ENCODE measurements at places on chromosomes 12 and 14.

DNA sequence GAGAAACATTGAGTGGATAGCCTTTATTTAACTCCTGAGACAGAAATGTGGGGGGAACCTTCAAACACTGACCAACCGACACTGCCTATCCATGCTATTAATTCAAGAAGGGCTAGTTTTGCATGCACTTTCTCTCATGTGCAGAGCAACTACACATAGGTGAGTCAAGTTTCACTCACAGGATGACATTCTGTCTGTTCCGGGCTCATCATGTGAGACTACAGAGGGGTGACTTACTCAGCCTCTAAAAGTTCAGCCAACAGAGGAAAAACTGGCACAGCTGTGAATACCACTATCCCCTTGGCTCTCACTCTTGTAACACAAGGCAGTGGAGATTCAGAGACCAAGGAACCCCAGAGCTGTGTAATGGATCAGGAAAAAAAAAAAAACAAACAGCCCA lies 13.3 kb downstream of the BEST3 start:
- DNase-seq = no peak

DNA sequence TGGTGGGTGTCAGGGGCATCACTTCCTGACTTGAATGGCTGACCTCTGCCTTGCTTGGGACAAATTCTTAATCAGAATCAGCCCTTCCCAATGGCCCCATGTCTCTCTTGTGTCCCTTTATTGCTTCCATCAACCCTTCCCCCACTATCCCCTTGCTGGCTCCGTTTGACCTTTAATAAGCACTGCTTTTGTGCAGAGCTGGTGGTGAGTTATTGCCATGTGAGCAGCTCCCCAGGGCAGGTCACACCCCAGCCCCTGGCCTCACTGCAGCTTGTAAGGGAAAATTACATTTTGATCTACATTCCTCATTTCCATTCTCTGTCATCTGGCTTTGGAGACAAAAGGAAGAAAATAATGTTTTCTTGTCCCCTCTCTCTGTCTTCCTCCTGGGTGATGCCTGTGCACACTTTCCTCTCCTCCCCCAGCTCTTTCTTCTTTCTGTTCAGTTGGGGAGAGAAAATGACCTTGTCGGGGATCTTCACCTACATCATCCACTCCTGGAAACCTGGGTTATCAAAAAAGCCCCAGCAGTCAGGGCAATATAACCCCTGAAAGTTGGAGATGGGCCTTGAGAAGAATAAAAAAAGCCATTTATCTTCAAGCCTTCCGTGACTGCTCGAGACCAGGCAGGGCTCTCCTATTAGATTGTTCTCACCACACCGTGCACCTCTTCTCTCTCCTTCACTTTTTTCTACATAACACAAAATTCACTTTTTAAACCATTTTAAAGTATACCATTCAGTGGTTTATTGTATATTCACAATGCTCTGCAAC lies 100.4 kb upstream of the SRRM4 start:
- no peak for DNase-seq

DNA sequence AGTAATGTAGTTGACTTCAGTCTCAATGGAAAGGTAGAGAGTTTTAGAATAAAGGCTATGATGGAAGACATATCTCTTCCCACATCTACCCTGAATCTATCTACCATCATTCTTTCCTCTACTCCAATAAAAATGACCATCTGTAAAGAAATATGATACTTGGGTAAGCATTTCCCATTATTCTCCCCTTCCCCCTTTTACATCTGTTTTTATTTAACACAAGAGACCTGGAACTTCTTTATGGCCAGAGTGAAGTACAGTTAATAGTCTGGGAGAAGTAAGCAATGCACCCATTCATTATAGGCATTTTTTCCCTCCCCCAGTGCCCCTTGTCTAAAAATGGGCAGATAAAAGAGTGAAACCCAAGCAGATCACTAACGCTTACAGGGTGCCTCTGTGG lies 6.5 kb downstream of the TPH2 start:
- no peak for DNase-seq

DNA sequence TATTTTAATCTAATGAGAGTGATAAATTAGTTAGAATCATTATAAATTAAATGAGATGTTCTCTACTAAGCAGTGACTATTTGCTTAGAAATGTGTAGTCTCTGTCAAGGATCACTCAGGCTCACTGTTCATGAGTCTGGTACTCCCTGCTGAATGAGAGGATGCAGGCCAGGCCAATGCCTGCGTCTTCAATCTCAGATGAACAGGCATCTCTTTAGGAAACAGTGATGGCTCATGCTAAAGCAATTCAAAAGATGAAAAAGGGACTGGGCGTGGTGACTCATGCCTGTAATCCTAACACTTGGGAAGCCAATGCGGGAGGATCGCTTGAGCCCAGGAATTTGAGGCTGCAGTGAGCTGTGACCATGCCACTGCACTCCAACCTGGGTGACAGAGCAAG lies 106.8 kb downstream of the ZFC3H1 start:
- DNase-seq = no peak

- DNase-seq = no peak
These were observed 152.4 kb upstream of the PWP1 start for GRCh38 chr12:107533218-107533617.

- DNase-seq = no peak
These were observed 51.1 kb downstream of the MIS18BP1 start for GRCh38 chr14:45201905-45202304.

- DNase-seq = no peak
These were observed 15.8 kb downstream of the NOC4L start for GRCh38 chr12:132160016-132160415.

- DNase-seq = no peak
These were observed 822 bp upstream of the SOX5 start for GRCh38 chr12:23950210-23950774.

DNA sequence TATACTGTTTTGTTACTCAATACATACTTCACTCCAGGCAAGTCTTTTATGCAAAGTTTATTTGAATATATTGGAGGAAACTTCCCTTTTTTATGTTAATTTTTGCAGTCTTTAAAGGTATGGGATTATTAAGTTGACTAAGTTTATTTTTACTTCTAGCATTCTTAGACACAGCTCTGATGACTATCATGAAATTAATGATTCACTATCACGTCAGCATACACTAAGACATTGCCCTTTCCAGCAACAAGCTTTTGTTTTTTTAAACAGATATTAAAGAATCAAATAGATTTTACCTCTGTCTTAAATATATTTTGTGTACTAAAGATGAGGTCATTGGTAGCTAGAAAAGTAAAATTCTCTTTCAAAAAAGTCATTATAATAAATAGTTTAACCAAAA lies 52.1 kb downstream of the DERA start:
- no peak for DNase-seq

DNA sequence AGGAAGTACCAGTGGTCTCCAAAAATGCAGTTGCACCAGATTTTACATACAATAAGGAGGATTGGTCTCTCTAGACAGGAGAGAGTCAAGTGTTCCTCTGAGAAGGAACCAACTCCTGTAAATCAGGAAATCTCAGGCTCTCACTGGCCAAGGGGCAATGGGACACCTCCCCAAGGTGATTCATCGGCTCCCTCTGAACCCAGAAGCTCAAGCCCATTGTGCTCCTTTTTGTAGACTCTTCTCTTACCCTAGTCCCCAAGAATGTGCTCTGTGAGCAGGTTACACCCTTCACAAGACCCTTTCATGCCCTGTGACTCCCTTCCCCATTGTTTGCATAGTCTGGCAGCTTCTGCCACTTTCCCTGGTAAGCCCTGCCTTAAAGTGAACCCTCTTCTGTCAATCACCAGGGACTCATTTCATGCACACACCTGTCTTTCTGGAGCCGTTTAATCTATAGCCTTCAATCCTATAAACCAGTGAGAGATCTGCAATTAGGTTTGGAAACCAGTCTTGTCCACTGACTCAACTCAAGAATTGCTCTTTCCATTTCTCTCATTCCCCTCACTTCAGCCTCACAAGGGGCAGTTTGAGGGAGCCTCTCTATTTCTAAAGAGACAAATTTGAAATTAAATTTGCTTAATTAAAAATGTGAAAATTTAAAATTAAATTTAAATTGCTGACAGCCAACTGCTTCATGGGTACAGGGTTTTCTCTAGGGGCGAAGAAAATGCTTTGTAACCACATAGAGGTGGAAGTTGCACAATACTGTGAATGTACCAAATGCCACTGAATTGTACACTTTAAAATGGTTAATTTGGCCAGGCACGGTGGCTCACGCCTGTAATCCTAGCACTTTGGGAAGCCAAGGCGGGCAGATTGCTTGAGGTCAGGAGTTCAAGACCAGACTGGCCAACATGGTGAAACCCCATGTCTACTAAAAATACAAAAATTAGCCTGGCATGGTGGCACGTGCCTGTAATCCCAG lies 38.3 kb upstream of the LTA4H start:
- DNase-seq = no peak

- DNase-seq = no peak
These were observed 6.3 kb downstream of the NUAK1 start for GRCh38 chr12:106132175-106133135.

DNA sequence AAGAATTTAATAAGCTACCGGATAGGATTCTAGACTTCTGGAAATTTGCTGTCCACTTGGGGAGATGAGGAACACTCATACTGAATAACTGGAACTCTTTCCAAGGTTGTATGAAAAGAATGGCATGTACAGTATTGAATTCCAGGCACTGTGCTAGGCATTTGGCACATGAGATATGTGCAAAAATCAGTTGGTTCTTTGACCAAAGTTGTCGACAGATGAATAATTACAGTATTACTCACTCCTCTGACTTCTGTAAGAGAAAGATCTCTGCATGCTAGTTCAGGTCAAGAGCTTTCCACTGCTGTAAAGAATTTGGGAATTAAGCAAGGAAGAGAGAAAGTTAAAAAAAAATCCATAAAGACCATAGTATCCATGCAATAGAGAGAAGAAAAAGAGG lies 764.7 kb downstream of the BCL11B start:
- DNase-seq = no peak

DNA sequence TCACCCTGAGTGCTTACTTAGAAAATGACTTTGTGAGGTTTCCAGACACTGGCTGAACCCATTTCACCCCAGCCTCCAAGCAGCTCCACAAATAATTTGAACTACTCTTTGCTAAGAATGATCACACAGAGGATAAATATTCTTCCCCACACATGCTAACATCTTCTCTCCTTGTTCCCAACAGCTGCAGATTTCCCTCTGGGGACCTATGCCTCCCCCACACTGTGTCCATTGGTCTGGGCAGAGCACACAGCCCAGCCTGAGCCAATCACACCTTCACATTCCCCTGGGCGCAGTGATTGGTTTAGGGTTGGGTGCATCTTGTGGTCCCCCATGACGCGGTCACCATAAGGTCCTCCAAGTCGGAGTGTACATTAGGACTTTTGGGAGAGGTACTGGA lies 6.9 kb downstream of the SDR9C7 start:
- no peak for DNase-seq

- DNase-seq = no peak
These were observed 7.8 kb downstream of the HCFC2 start for GRCh38 chr12:104072099-104072498.

DNA sequence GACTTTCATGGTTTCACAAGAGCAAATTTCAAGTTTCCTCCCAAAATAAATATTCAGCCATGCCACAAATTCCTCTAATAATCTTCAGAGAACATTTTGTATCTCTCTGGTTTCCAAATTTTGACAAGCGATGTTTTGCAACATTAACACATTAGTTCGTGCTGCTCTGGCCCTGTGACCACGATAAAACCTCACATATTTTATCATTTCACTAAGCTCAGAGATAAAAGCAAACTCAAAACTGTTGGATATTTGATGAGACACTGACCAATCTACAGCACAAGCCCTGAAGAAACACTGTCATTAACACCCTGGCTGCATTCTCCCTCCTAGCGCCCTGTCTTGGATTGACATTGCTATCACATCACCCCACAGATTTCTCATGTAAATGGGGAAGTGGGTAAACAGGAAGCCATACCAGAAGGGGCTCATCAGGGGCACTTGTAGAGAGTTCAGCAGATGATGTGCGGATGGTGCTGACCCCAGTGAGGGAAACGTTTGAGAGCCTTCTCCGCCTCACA lies 264.3 kb downstream of the PRKD1 start:
- no peak for DNase-seq

DNA sequence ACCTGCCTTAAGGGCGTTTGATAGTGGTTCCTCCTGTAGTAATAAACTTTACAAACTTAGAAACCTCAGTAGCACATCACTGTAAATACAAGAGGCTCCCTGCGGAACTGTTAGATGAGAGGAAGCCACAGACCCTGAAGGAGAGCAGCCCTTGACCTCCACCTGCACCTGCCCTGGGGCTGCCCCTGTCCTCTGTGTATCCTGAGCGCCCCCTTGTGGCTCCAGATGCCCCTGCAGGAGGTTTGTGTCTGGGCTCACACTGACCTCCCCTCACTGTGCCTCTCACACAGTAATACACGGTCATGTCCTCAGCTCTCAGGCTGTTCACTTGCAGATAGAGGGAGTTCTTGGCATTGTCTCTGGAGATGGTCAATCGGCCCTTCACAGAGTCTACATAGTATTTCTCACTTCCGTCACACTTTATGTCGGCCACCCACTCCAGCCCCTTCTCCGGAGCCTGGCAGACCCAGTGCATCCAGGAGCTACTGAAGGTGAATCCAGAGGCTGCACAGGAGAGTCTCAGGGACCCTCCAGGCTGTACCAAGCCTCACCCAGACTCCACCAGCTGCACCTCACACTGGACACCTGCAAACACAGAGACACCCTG lies 1059.8 kb downstream of the TMEM121 start:
- no peak for DNase-seq

DNA sequence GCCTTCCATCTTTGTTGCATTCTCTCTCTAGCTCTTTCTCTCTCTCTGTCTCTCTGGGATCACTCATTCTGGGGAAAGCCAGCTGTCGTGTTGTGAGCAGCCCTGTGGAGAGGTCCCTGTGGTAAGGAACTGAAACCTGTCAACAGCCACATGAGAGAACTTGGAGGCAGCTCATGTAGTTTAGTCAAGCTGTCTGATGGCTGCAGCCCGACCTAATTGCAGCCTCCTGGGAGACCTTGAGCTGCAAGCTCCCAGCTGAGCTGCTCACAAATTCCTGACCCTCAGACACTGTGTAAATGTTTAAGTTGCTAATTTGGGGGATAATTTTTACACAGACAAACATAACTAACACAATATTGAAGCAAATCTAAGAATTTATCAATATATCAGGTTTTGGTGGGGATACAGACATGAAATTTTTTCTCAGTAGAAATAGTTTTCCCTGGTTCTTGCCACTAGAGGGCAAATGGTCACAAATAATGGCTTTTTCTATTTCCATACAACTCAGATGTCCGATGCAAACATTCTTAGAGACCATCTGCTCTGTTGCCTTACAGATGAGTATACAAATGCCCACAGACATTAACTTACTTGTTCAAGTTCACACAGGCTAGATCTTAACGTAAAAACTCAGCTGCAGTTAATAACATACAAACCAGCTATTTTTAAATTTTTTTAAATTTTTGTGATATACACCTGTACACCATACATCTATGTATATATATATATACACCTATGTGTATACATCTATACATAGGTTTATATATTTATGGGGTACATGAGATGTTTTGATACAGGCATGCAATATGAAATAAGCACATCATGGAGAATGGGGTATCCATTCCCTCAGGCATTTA lies 15.5 kb upstream of the KRR1 start:
- no peak for DNase-seq

- DNase-seq = peak; percentile 42
These were observed at the start of gene RASAL1 for GRCh38 chr12:113135178-113136127. Gene RASAL1, minus strand, starts transcription at chr12:113135761. Its CDS starts 299 bp downstream, at chr12:113135462.

Data from activated gamma-delta T cell (primary cell).